ENCODE measurements at places on chromosomes 7 and 10.

GRCh38 chr10:59577984-59578383, 131.7 kb downstream of the SLC16A9 start:
- DNase-seq: no peak

DNA sequence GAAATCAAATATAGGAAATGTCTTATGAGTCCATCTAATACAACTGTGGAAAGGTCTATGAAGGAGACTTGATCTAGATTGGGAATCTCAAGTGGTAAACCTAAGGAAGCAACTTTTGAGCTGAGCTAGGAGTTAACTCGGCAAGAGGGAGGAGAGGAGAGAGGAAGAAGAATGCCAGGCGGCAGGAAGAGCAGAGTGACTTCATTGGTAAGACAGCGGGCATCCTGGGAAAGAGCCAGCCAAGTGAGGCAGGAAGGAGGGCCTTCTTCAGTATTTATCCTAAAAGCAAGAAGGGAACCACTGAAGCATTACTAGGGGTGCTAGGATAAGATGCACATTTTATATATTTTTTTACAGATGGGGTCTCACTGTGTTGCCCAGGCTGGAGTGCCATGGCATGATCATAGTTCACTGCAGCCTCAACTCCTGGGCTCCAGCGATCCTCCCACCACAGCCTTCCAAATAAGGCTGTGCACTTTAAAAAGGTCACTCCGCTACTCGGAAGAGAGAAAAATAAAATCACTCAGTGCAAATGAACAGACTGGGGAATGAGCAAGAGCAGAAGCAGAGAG, 2.0 kb downstream of the BCL7B start:
- no peak for DNase-seq

GRCh38 chr7:106773228-106773627, 91.9 kb upstream of the PIK3CG start:
- no peak for DNase-seq

DNA sequence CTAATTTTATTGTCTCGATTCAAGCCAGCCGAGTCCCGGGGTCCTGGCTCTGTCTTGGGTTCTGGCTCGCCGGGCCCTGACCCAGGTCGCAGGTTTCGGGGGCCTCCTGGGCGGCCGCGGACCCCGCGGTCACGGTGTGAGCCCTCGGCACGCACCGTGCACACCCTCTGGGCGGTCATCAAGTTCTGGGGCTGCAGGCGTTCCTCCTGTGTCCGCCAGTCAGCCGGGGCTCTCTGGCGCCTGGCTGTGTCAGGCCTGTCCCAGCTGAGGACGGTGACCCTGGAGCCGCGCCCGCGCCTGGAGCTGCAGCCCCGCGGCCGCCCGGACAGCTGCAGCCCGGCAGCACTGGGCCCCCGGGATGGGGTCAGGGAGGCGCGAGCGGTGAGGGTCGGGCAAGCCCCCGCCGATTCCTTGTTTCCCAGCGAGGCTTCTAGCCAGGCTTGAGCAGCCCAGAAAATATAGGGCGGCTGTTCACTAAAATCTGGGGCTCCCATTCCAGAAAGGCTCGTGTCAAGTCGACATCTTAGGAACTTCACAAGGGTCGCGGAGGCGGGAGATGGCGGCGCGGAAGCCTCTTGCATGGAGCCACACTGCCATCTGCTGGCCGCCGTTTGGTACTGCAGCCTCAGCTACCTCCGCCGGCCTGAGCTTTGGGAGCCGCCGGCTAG, 4.2 kb upstream of the HOXA7 start:
- DNase-seq: peak; percentile 80

DNA sequence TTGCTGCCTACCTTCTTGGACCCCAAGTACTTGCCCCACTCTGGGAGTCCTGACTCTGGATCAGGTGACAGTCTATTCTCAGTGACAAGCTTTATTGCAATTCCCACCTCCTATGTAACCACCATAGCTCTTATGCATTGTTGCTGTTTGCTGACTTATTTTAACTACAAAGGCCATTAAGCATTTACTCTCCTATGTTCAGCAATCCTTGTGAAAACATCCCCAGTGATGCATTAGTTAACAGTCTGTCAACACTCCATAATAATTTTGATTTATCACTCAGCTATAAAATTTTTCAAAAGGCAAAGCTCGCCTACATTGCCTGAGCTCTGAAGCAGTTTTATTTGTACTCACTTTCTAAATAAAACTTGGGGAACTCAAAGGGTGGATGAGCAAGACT, 871.8 kb upstream of the SORCS1 start:
- no peak for DNase-seq

GRCh38 chr7:74061840-74062539, 21.6 kb upstream of the LIMK1 start:
- peak; percentile 36 for DNase-seq

DNA sequence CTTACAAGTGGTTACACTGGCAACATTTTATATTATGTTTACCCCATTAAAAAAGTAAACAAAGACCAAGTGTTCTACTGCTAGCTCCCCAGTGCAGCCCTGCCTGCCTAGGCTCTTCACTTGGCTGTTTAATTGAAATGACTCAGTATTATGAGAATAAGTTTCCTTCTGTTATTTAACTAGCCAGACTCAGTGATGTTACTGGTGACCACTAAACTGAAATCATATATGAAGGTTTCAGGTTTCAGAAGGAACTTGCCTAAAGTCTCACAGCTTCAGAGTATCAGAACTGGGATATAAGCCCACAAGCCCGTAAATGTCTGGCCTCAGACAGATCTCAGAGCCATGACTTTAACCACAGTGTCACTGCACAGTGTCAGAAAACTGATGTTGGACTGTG, 66.8 kb upstream of the EXOC4 start:
- no peak for DNase-seq

DNA sequence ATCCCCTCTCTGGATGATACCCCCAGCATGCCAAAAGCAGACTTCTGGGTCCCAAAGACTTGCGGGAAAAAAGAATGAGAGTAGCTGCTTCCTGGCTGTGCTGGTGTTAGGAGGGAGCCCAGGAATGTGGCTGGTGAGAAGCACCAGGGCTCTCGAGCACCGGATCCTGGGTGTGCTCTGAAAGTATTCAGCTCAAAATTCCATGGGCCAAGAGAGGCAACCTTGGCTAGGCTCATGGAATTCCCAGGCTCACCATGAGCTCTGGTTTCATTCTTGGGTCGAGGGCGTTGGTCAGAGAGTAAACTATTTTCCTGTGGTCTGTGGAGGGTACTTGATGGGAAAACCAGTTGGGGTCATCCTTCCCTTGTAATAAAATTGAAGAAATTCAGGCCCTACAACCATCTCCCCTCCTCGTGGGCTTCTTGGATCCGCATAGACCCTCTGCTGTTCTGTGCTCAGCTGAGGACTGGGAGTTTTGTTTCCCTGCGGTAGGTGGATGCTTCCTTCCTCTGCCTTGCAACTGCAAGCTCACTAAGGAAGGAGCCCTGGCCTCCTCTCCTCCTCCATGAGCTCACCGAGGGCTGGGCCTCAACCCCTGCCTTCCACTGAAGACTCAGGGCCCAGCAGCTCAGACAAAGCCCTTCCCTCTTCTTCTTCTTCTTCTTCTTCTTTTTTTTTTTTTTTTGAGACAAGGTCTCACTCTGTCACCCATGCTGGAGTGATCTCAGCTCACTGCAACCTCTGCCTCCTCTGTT, 34.5 kb upstream of the AQP1 start:
- DNase-seq: no peak

DNA sequence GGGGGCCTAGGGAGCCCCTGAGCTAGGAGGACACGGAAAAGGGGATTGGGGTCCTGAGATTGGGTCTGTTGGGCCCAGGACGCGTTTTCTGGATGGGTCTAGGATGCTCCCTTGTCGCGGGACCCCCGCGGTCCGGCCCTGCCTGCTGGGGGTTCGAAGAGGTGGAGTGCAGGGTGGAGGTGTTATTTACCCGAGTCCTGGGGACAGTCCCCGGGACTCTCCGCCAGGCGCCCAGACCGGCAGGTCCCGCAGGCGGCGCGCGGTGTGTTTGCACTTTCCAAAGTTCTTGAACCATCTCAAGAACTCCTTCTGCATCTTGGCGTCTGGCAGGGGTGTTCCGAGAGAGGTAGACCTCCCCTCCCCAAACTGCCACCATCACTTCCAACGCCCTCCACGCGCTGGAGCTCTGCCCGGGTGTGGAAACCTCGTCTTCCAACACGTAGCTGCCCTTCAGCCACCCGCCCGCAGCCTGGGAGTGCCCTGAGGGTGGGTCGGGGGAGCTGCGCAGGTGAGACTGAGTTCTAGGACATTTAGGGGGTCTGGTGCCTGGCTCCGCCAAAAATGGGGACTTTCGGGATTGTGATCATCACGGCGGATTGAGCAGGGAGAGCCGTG, 569 bp downstream of the CAV1 start:
- DNase-seq: no peak

GRCh38 chr10:79380125-79380945, 33.1 kb downstream of the PPIF start:
- DNase-seq: no peak

- no peak for DNase-seq
Observed at GRCh38 chr7:80244206-80244916, 109.7 kb downstream of the GNAI1 start.

GRCh38 chr7:158582089-158582456, 5.5 kb downstream of the PTPRN2 start:
- no peak for DNase-seq

DNA sequence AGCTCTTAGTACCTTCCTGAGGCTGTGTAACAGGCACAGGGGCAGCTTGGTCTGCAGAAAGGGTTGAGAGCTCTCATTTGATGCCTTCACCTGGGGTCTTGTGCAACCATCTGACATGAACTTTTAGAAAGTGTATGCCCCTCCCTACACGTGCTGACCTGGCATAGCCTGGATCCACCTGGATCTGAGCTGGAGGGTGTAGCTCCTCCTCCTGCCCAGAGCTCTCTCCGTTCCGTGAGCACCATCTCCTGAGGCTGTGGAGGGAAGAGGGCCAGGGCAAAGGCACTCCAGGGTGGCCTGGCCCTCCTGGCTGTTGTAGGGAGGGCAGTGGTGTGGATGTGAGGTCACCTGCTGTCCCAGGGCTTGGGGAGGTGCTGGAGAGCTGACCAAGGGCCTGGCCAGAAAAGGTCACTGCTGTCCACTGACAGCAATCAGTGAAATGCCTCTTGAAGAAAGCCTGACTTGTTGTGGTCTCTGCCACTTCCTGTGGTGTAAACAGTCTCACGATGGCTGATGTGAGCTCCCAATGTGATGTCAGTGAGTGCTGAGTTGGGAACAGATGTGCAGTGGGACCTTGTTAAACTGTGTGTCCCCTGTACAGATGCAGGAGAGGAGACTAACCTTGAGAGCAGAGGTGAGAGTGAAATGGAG, 23.0 kb downstream of the AMZ1 start:
- no peak for DNase-seq

DNA sequence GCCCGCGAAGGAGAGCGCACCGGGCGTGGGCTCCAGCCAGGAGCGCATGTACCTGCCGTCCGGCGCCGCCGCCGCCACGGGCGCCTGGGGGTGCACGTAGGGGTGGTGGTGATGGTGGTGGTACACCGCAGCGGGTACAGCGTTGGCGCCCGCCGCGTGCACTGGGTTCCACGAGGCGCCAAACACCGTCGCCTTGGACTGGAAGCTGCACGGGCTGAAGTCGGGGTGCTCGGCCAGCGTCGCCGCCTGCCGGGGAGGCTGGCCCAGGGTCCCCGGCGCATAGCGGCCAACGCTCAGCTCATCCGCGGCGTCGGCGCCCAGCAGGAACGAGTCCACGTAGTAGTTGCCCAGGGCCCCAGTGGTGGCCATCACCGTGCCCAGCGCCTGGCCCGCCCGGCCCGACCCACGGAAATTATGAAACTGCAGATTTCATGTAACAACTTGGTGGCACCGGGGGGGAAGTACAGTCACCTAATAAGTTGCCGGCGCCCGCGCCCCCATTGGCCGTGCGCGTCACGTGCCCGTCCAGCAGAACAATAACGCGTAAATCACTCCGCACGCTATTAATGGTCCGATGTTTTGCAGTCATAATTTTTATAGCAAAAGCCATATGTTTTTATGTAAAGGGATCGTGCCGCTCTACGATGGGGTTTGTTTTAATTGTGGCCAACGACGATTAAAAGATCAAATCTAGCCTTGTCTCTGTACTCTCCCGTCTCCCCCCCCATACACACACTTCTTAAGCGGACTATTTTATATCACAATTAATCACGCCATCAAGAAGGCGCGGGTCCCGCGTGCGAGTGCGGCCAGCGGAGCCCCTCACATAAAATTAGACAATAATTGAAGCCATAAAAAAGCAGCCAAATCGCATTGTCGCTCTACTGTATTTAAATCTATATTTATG, at the start of gene HOXA9:
Gene HOXA9, minus strand, starts transcription at position 449 of the 907 bp plus-strand sequence. Its CDS starts 80 bp downstream, at position 369.
- DNase-seq: no peak
